Fibroblast of lung (primary cell): ENCODE measurements at places on chromosomes 7 and 10.

GRCh38 chr7:85564861-85565260 lies 378.0 kb upstream of the SEMA3D start:
- DNase-seq = no peak

DNA sequence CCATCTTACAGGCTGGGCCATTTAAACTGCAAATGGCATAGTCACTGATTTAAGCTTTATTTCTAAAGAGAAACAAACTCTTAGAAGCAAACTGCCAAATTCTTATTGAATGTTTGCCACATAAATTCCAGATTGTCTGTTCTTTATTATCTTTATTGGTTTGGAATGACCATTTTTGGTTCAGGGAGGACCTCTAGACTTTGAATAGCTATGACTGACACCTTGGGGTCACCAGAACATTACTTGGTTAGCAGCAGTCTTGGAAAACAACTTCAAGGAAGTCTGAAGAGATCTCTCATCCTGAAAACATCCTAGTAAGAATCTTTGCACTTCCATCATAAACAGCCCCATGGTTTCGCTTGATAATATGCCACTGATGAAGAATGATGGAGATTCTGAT lies 197.1 kb downstream of the SUGCT start:
- no peak for DNase-seq

DNA sequence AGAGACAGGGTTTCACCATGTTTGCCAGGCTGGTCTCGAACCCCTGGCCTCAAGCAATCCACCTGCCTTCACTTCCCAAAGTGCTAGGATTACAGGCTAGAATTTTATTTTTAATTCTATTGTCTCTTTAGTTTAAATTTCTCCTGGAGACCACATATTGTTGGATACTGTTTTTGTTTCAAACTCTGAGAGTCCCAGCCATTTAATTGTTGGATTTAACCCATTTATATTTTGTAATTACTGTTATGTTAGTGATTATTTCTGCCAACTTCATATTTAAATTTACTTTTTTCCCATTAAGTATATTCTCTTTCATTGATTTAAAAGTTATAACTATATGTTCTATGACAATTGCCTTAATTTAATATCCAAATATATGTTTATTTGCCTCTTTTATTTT lies 185.6 kb downstream of the ZNF248 start:
- DNase-seq = no peak

DNA sequence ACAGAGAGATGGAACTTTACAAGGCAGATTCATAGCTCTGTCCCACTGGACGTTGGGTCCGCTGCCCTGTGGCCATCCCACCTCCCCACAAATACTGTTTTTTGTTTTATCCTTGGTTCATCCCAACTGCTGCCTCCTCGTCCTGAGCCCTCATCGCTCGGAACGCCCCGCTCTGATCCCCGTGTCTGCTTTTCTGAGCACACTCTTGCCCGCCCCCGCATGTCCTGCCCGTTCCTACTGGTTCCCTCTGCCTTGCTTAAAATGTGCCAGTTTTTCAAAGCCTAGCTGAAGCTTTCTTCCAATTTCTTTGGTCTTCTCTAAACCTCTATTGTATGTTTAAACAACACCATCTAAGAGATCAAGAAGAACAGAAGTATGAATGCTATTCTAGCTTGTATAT lies 19.4 kb downstream of the RNF32 start:
- DNase-seq = no peak
